ENCODE measurements at places on chromosomes 16 and 17.
A peak's percentile ranks its signal among the peaks of the same experiment; 100 is the strongest.

- no peak for DNase-seq
These were observed 12.1 kb downstream of the BEAN1 start for GRCh38 chr16:66439051-66439730.

DNA sequence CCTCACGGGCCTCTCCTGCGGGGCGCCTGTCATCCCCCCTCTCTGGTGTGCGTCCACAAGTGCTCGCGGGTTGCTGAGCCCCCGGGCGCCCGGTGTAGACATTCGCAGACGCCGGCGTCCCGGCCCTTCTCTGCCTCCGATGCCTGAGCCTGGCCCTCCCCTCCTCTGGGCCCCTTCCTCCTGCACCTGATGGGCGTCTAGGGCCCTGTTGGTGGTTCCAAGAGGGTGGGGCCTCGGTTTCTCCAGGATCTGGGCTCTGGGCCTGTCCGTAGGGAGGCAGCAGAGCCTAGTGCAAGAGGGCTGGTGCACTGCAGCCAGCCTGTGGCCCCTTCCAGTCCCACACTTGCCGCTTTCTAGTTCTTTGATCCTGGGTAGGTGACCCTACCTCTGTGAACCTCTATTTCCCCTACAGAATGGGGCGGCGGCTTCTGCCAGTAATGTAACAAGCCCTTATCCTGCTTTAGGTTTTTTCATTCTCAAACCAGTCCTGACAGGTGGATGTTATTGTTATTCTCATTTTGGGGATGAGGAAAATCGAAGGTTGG, 623 bp downstream of the E4F1 start:
- DNase-seq: peak; percentile 44

DNA sequence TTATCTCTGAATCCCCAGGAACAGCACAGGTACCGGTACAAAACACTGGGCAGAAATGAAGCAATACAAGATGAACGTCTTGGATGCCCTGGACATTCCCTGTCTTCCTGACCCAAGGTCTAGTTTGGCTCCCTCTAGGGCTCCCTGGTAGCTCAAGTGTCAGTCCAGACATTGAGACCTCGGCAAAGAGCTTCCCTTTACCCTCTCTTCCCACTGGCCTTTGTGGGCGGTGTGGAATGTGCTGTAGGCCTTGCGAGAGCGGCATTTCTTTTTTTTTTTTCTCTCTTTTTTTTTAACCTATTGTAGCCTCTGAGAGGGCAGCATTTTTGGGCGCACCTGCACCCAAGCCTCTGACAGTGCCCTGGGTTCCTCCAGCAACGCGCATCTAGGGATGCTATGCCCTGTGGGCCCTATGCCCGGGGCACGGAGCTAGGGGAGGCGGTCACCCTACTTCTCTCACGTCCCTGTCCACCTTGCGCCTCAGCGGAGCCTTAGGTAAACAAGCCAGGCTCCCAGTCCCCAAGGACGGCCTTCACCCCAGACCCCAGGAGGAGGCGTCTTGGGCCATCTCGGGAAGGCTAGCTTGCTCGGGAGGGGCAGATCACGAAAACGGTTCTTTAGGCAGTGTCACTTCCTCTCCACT, 1.2 kb upstream of the NFATC3 start:
- DNase-seq: no peak

DNA sequence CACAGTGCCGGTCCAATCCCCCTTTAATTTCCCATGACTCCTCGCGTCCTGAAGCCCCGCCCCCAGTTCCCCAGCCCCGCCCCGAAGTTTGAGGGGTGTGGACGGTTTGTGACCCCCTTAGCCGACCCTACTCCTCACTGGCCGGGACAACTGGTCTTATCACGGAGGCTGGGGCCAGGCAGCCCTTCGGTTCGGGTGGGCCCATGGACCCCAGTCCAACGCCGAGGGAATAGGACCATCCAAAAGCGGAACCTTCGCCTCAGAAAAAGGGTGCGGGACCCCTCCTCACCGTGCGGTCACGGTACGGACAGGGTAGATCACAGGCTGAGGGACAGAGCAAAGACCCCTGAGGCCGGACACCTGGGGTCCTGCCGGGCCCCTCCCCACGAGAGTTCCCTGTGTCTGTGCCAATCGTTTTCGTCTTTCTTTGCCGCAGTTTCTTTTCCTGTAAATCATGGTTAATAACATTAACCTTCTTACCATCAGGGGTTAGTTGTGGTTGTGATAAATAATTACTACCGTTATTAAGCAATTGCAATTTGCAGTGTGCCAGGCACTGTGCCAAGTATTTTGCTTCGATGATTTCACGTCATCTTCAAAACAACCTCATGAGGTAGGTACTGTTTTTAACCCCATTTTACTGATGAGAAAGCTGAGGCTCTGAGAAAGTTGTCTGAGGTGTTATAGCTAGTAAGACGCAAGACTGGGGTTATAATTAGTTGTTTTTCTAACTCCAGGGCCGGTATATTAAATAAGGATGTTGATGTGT, 543 bp downstream of the TMUB2 start:
- DNase-seq: peak; percentile 82

- no peak for DNase-seq
These were observed 25.8 kb downstream of the SMPD3 start for GRCh38 chr16:68422396-68422960.

DNA sequence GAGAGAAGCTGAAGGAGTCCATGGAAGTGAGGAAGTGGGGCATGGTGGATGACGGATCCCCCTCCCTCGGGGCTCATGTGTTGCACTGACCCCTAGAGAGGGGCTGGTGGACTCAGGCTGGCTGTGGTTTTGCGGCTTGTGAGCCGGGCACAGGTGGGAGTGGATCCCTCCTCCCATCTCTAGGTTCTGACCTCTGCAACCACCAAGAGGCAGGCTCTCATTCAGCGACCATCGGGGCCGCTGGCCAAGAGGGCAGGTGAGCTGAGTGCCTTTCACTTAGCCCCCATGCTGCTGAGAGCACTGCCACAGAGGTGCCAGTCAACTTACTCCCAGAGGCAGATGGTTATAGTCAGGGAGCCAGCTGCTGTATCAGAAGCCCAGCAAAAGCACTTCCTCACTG, 67.3 kb downstream of the SCNN1B start:
- no peak for DNase-seq

DNA sequence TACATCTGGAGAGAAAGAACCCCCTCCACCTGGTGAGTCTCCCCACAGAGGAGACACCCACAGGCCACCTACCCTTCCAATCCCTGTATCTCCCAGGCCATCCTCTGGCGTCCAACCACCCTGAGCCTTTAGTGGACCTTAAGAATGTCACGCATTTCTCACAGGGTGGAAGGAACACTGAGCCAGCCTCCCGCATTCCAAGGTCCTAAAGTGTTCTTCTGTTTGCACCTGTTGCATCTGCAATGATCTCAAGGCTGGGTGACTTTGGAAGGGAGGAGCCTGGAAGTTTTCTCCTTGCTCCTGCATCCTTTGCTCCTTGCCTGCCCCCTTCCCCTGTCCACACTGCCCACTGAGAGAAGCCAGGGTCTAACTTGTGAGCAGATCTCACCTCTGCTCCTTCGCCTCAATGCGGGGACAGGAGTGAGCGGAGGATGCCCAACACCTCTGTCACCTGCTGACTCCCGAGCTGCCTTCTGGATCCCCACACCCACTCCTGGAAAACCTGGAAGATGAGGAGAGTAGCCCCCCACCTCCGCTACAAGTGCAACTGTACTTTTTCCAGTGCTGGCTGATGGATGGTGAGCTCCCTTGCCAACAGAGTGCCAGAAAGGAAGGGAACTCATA, 3.7 kb downstream of the CHST5 start:
- no peak for DNase-seq

- no peak for DNase-seq
These were observed 1.9 kb downstream of the RUNDC1 start for GRCh38 chr17:42982266-42982665.

GRCh38 chr16:2341456-2342447, 1.2 kb upstream of the ABCA3 start:
- no peak for DNase-seq

DNA sequence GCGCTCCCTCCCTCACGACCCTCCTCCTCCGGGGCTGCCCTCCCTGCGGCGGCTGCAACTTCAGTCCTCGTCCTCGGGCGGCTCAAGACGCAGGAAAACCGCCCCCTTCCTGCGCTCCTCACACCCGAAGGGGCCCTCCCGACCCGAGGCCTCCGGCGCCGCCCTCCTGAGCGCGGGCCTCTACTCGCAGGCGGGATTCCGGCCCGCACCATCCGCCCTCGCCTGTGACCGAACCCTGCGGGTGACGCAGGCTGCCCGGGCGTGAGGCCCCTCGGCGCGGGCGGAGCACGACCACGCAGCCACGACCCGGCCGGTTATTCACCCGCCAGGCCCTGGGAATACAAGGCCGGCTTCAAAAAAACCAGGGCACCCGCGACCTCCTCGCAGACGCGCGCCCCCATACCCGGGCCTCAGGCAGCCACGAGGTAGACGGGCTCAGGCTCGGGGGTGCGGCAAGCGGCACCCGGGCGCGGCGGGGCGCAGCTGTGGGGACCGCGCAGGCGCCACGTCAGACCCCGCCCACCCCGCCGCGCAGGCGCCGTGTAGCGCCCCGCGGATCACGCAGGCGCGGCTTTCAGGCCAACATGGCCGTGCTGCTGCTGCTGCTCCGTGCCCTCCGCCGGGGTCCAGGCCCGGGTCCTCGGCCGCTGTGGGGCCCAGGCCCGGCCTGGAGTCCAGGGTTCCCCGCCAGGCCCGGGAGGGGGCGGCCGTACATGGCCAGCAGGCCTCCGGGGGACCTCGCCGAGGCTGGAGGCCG, at the start of gene SPG7:
Gene SPG7, plus strand, starts transcription at position 570 of the 757 bp plus-strand sequence. Its CDS starts 15 bp downstream, at position 585.
- DNase-seq: peak; percentile 91

DNA sequence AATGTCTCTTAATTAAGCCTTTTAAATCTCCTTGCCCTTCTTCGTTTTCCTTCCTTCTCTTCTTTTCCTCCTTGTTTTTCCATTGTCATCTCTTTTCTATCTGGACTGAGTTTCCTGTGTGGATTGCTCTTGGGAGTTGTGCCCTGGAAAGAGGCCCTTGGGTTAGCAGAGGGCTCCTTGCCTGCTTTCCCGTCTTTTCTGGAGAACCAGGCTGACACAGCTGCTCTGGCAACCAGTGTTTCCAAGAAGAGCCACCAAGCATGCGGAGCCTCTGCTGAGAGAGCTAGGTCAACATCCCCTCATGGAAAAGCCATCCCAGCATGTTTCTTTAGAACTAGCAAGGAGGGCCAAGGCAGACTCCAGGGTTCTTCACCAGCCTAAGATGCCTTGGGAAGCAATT, 75.4 kb downstream of the HLF start:
- no peak for DNase-seq

DNA sequence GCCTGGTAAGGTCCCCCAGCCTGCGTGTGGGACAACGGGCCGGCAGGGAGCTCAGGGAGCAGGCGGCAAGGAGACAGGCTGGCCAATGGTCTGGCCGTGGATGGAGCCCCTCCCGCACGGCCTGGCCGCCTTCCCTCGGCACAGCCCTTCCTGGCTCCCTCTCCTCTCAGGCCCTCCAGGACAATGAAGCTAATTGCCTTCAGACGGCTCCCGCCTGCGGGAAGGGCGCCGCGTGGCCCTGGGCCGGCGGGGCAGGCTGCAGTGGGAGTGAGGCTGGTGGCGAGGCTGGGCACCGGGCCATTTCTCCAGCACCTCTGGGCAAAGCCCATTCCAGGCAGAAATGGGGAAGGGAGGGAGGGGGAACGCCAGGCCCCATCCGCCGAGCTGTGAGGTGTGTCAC, 50.9 kb downstream of the ENGASE start:
- DNase-seq: no peak

DNA sequence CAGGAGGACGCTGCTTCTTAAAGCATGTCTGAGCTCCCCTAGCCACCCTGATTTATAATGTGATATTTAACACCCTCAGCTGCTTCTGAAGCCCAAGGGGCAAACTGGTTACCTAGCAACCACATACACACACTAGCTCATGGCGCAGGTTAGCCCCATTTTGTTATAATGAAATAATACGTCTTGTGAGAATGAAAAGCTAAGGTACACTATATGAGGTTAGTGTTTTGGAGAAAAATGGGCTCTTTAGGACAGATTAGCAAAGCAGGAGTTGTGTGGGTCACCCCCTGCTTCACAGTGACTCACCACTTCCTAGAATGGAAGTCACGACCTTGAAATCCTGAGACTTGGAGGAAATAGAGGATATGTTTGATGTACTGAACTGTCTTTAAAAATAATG, 404.8 kb upstream of the HSBP1 start:
- DNase-seq: no peak

GRCh38 chr16:57530104-57530521, 6.3 kb downstream of the CCDC102A start:
- no peak for DNase-seq

GRCh38 chr17:42067371-42068091, 17.1 kb upstream of the C17orf113 start:
- peak; percentile 68 for DNase-seq

DNA sequence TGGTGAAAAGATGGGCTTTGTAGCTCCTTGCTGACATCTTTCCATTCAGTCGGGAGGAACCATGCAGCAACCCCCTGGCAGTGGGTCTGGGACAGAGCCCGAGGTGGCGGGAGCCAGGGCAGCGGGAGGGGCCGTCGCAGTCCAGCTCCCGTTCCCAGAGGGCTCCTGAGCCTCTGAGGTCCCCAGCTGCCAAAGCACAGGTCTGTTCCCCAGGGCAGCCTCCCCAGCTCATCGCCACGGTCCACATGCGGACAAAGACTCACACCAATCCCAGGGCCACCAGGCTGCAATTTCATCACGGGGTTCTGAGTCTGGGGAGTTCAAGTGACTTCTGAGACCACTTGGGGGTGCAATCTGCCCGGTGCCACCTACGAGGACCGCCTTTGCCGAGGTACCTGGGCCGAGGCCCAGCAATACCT, 196.0 kb downstream of the RBFOX3 start:
- no peak for DNase-seq

- DNase-seq: no peak
These were observed 4.0 kb downstream of the SYNGR3 start for GRCh38 chr16:1993731-1994131.

GRCh38 chr16:35792516-35793285, 2333.3 kb downstream of the TP53TG3F start:
- no peak for DNase-seq

GRCh38 chr16:79595931-79596450, 4.5 kb downstream of the MAF start:
- DNase-seq: no peak

DNA sequence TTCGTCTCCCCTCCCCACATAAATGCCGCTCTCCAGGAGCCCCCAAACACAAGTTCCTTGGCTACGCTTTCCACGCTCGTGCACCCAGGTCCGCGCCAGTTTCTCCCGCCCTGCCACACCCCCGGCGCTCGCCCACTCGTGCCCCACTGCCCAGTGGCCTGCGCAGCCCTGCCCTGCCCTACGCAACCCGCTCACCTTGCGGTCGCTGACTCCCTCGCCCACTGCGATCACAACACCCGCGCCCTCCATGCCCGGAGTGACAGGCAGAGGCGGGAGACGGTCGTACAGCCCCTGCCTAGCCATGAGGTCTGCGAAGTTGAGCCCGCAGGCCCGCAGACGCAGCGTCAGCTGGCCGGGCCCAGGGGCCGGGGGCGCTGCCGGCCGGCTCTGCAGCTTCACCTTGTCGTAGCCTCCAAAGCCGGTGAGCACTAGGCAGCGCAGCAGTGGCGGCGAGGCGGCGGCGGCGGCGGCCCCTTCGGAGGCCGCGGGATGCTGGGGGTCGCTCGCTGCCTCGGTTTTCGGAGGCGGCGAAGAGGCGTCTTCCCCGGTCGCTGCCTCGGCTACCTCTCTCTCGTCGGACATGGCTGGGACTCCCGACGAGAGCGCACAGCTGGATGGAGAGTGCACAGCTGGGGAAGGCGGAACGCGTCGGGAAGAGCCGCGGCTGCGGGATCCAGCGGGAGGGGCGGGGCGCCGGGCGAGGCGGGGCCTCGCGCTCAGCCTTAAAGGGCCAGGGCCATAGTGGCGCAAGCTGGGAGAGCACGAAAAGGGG, at the start of gene VAT1:
Gene VAT1, minus strand, starts transcription at position 645 of the 772 bp plus-strand sequence. Its CDS starts 63 bp downstream, at position 582.
- DNase-seq: peak; percentile 63
